Hematopoietic multipotent progenitor cell treated with erythropoietin and hydrocortisone succinate and interleukin-3 and kit ligand, for 4 days (in vitro differentiated cells): ENCODE measurements at places on chromosomes 4 and X.

- DNase-seq, result no peak
Observed at GRCh38 chr4:15116509-15117079, 114.3 kb downstream of the CPEB2 start.

DNA sequence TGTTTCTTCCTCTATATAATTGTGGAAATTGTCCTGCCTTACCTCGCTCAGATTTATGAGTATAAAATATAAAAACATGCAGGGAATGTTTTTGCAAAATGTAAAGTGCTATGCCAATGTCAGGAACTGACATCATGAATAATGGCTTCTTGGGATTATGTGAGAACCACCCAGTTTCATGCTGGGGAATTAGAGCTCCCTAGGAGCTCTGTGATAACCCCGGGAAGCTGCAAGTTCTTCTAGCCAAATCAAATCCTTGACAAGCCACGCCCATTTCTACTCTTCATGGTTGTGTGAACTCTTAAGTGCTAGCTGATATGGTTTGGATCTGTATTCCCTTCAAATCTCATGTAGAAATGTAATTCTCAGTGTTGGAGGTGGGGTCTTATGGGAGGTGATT, 85.9 kb upstream of the PAK3 start:
- no peak for DNase-seq

GRCh38 chr4:88854481-88854880, 156.9 kb upstream of the NAP1L5 start:
- no peak for DNase-seq

DNA sequence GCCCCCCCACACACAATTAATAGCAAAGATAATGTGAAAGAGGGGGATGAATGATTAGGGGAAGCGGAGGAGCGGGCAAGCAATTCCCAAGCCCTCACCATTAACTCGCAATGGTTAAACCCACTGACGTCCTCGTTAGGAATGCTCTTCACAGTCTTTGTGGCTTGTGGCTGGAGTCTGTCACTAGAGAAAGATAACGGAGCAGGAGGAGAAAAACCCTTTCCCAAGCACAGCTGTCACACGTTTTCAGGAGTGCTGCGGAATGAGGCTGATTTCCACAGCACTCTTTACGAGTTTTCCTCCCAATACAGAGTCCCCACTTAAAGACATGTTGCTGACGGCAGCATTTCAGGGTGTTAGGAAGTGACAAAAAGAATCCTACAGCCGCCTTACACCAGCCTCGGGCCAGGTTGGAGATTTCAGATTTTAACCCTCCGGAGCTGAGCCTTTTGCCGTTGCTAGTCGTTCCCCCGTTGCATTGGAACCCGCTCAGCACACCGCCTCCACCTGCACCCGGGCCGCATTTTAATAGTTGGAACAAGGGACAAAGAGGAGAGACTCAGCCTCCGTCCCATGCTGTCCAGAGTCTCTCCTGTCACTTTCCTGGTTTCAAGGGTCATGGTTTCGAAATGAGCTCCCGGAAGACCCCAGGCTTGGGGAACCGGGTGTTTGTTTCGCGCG, 92.2 kb downstream of the GEMIN8 start:
- peak; percentile 13 for DNase-seq

GRCh38 chr4:118113220-118113619, 78.9 kb downstream of the NDST3 start:
- peak; percentile 15 for DNase-seq

GRCh38 chr4:37561803-37562207, 124.4 kb downstream of the RELL1 start:
- peak; percentile 33 for DNase-seq
